H1 (cell line): ENCODE measurements at places on chromosomes 1 and 21. TPM values are rescaled to one million over a fixed set of nuclear protein-coding genes. Genes with fewer than 3 reads are reported as not detected.

GRCh38 chr21:32817208-32817607 is 45.7 kb upstream of the PAXBP1 start:
- no peak for DNase-seq

GRCh38 chr1:18633422-18634155 is 2.9 kb downstream of the PAX7 start:
- DNase-seq = peak; percentile 54

DNA sequence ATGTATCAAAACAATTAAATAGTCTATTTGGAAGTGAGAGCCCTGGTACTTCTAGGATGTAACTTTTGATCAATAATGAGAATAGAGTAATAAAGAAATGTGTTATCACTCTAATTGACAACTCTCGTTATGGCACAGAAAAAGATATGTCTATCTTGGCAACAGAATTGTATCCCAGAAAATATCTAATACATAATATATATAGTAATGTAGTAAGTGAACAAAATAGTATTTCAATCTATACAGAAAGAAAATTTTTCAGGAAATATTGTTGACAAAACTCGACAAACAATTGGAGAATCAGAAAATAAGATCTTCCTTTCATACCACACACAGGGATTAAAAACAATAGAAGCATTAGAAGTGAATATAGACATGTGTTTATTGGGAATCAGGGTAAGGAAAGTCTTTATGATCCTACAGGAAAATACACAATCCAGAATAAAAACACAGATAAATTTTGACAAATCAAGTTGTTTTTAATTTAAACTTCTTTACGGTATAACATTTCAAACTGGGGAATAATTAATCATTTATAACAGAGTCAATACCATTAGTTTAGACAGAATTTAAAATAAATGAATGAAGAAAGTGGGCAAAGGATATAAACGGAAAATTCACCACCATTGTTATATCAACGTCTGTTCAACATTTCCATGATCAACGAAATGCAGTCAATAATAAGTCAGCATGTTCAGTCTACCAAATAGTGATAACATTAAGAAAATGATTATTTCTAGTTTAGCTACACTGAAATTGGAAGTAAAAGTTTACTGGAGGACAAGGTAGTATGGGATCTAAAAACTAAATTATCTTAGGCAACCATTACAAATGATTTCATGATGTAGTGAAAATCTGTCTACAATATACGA is 1526.5 kb upstream of the TPTE start:
- no peak for DNase-seq

GRCh38 chr1:221604948-221605347 is 136.9 kb downstream of the DUSP10 start:
- DNase-seq = no peak

DNA sequence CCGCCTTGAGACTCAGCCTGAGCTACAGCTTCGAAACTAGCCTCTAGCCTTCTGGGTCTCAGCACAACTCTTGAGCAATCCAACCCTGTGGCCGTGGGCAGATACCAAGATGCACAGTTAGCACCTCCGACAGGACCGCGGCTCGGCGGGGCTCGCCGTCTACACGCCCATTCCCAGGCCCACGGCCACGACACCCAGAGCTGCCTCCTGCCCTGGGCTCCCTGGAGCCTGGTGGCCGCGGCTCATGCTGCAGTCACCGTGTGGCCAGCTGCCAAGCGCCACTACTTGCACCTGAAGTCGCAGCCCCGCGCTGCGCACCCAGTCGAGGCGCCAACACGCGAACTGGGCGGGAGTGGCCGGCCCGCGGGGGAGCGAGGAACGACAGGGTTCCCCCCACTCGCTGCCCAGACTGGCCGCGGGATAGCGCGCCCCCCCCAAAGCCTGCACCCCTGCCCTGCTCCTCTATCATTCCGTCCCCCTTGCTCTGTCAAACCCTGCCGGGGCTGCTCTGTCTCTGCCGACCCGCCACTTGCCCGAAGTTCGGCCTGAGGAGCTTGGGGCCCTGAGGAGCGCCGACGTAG is 729 bp upstream of the CDCA8 start:
- no peak for DNase-seq

Gene DMRTA2
- total RNA-seq = not detected in 2 replicates

Gene GPR153
- total RNA-seq = 5.7 and 6.1 TPM in 2 replicates

Gene CASQ1
- 0.80 and 1.1 TPM in 2 replicates for total RNA-seq
